CD4-positive, alpha-beta T cell treated with Interleukin-4 for 4 hours (primary cell): ENCODE measurements at places on chromosomes 5 and 9.
A peak's percentile ranks its signal among the peaks of the same experiment; 100 is the strongest.

- DNase-seq = no peak
These were observed 229.0 kb downstream of the TSSK1B start for GRCh38 chr5:113205807-113206206.

DNA sequence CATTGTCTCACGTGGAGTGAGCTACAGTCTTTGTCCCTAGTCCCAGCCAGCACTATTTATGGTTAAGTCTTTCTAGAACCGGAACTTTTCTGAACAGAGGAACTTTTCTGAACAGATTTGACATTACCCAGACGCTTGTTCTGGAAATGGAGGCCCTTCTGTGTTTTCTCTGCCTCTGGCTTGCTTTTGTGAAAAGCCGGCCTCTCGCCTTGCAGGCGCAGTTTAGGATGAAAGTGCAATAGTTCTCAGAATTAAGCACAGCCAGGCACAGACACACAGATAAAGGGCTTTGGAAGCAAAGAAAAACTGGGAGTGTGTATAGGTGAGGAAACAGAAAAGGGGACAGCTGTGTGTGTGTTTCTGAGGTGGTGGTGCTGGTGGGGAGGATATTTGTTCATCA lies 5.9 kb downstream of the GDNF start:
- no peak for DNase-seq

- no peak for DNase-seq
These were observed 290.9 kb upstream of the ANKRD55 start for GRCh38 chr5:56523790-56524575.

DNA sequence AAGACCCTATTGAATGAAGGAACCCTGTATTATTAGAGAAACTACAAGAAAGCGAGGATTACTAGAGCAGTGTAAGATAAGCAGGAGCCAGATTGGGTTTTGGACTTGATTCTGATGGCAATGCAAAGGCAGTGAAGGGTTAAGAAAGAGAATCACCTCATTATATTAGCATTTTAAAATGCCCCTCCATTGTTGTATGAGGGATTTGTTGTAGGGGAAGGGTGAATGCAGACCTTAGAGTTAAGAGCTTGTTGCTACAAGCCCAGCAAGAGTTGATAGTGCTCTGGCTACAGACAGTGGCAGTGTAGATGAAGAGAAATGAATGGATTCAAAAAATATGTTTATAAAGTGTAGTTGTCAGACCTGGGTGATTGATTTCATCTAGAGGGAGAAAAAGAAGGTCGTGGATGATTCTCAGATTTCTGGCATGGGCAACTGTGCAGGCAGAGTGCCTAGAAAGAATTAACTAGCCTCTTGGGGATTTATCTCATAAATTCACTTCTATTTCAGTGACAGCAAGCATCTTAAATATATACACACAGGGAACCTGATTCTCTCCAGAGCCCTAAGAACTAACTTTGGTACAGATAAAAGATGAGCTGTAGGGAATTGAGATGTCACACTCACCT lies 344.8 kb downstream of the ARRDC3 start:
- no peak for DNase-seq

DNA sequence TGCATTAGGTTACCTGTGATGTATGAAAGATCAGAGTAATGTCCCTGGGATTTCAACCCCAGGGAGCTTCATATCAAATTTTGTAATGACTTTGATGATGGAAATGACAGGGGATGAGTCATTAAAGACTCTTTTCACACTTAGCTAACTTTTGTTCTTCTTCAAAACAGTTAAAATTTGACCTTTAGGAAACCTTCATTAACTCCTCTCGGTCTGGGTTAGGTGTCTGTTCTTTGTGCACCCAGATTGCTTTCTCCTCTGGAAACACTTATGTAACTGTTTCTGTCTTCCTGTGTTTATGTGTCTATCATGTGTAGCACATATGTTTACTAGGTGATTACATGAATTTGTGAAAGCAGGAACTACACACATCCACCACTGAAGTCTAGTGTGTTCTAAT lies 1.6 kb downstream of the SRFBP1 start:
- peak; percentile 7 for DNase-seq

- no peak for DNase-seq
These were observed 171.9 kb downstream of the ZNF462 start for GRCh38 chr9:107034831-107035230.

GRCh38 chr5:52863715-52864290 lies 76.1 kb downstream of the ITGA1 start:
- DNase-seq = no peak

DNA sequence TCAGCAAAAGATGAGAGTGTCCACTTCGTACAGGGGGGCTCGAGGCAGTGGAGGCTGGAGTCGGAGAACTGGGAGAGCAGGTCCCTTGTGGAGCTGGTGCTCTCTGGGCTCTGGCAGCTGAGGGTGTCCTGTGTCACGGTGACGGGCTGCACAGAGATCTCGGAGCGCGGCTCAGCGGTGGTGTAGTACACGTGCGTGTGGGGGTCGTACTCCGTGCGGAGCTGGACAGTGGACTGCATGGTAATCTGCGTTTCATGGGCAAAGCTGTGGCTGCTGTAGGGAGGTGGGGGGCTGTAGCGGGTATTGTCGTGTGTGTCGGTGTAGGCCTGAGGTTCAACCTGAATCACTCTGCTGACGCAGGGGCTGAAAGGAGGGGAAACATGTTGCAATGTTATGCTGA lies 48.0 kb downstream of the PTCH1 start:
- DNase-seq = no peak

DNA sequence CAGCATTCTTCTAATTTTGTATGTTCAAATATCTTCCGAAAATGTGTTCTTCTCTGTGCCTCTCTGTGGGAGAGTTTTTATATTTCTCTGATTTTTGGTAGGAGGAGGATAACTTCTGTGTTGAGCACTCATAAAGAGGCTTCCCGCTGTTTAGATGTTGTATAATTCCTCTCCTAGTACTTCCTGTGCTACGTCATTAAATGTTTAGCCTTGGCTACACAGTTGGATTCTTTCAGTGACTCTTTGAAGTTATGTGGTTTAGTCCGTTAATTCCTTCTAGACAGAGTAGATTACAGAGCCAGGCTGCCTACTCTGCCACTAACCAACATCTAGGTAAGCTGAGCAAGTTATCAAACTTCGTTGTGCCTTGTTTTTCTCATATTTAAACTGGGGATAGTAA lies 302.6 kb downstream of the OSTF1 start:
- no peak for DNase-seq

- no peak for DNase-seq
These were observed 8.8 kb upstream of the C5orf15 start for GRCh38 chr5:133977161-133977787.

- DNase-seq = no peak
These were observed 72.4 kb upstream of the UNC5A start for GRCh38 chr5:176737746-176738636.

DNA sequence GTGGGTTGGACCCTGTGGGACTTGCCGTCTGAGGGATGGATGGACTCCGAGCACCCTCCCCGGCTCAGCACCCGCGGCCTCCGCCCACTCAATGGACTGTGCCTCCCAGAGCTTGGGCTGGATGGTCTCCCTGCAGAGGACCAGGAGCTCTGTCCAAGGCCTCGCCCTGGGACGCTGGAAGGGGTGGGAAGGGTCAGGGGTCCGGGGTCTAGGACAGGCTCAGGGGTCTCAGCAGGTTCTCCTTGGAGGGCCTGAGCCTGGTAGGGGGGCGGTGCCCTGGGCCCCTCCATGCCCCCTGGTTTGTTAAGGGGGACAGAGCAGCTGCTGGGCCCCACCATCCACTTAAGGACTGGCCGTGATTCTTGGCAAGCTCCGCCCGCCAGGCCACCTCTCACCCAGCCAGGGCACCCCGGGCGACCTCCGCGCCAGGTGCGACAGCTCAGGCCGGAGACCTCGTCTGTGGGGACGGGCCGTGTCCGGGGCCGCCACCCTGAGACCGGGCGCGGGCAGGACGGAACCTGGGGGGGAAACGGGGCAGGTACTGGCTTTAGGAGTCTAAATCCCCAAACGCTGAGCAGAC lies 29.2 kb downstream of the EXOC3 start:
- DNase-seq = no peak

- no peak for DNase-seq
These were observed 393.0 kb downstream of the NTRK2 start for GRCh38 chr9:85062385-85063022.

GRCh38 chr5:98301547-98301946 lies 471.9 kb upstream of the RGMB start:
- no peak for DNase-seq

DNA sequence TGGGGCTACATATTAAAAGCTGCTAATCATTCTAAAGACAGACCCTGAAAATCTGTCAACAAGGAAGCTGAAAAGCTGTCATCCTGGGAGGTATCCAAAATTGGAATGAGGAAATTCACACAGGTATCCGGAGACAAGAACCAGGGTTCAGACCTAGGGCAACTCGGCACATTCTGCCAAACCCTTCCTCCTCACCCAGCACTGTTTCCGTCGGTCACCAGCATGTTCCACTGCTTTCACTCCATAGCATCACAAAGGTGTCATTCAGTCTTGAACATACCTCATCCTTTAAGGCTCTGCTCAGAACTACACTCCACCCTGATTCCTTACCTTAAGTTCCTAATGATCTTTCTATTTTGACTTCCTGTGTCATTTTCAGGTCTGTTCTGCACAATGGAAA lies 153.1 kb upstream of the RASA1 start:
- no peak for DNase-seq

DNA sequence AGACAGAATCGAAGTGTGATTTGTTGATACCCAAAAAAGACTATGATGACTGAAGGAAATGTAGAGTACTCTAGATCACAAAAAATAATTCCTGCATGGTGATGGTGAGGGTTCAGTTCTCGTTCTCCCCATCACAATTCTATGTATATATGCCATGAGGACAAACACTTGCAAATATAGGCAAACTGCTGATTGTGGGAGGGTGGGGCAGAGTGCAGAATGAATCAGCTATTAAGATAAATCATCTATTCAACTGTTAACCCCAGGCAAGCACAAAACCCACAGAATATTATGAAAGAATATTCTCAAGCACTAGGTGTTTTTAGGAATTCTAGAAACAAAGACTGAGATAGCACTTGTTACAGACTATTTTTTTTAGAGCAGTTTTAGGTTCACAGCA lies 13.9 kb upstream of the UBLCP1 start:
- no peak for DNase-seq

DNA sequence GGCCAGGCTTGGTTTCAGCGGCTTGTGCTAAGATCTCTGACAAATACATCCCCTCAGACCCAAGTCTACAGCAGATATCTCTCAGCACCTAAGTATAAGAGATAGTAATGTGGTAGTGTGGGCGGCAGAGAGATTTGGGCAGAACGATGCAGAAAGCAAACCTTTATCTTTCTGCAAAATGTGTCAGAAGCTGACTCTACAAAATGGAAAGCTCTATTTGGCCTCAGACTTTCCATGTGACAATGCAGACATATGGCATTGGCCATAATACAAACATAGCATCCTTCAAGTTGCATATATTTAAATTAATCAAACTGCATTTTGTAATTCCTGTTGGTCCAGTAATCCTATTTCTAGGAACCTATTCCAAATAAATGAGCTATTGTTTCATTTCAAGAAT lies 102.5 kb upstream of the RAI14 start:
- DNase-seq = no peak

- DNase-seq = no peak
These were observed 215.7 kb upstream of the ELL2 start for GRCh38 chr5:96177303-96177869.

DNA sequence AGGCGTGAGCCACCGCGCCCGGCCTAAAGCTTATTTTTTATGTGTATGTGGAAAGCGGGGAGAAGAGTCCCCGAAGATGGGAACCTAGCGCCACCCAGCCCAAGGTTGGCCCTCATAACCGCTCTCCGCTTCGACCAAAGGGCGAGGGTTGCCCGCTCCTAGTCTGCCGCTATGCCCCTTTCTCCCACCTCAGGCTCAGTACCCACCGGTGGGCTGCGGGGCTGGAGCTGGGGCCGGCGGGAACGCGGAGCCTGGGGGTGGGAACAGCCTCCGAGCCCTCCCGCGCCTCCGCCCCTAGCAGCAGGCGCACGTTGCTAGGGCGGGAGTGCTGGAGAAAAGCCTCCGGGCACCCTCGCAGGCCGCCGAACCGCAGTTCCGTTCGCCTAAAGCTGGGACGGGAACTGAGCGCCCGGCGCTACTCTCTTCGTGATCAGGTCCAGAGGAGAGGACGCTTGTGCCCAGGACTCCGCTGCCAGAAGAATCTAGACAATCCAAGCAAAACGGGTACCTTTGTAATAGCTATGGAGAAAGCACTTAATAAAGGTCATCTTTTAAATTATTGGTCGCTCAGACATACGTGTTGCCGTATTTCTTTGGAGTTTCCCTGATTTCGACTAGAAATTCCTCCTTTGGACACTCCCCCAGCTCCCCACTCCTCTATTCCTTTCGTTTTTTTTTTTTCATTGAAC lies at the start of gene WDR31:
WDR31 (minus strand) TSS at position 265 of the 689 bp plus-strand sequence. CDS start 8,253 bp downstream, outside the sequence.
- DNase-seq = peak; percentile 77

DNA sequence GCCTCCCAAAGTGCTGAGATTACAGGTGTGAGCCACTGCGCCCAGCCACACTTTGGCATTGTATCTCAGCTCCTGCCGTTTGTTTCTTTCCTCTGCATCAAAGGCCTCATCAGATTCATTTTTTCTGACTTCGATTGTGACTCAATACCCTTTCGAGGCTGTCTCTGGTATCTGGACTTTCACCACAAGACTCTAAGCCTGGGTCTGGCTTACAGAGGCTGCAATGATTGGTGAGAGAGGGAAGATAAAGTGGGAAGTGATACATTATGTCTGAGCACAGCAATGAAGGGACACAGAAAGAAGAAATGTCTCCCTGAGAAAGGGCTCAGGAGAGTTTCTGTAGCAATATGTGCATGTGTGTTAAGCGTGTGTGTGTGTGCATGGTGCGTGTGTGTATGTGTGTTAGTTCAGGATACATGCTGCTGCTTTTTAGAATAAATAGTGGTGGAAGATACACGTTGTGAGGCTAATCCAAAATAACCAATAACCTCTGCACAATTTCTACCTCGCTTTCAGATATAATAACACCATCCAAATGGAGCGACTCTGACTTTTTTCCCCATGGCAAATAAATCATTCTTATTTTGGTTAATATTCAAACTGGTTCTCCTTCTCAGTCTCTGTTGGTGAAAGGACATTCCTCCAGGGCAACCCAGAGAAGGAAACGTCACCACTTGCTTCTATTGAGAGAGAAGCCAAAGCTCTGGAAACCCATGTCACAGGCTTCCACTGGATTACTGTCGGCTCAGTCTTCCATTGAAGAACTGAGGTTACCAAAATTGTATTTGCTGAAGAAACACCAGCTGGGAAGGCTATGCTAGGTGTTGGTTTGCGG lies 8.1 kb upstream of the DAB2 start:
- DNase-seq = no peak

- DNase-seq = peak; percentile 68
These were observed 130.9 kb downstream of the C9orf50 start for GRCh38 chr9:129489838-129490582.

- DNase-seq = no peak
These were observed 74.5 kb downstream of the MVB12B start for GRCh38 chr9:126401107-126401506.

- DNase-seq = no peak
These were observed 34.3 kb downstream of the RGMB start for GRCh38 chr5:98807806-98808205.

GRCh38 chr5:125175348-125176004 lies 429.0 kb upstream of the ZNF608 start:
- DNase-seq = no peak
